ENCODE measurements at places on chromosomes 7 and 10. TPM values are rescaled to one million over a fixed set of nuclear protein-coding genes. Genes with fewer than 3 reads are reported as not detected.

The DPCD gene
- total RNA-seq = 36.3 TPM

The CHST12 gene
- total RNA-seq = 21.6 TPM

The RSPH10B gene
- total RNA-seq = not detected

The FXYD4 gene
- total RNA-seq = not detected

The WEE2 gene
- total RNA-seq = not detected

The TAS2R4 gene
- total RNA-seq = 0.88 TPM

The VWA2 gene
- not detected for total RNA-seq

The RNF32 gene
- total RNA-seq = 1.4 TPM

The PITX3 gene
- 1.3 TPM for total RNA-seq

The TMED4 gene
- total RNA-seq = 87.7 TPM

The NUTM2E gene
- 0.13 TPM for total RNA-seq

The HTRA1 gene
- total RNA-seq = 93.3 TPM

The SNX10 gene
- 0.26 TPM for total RNA-seq

The GPR37 gene
- total RNA-seq = 6.5 TPM

The IDI2 gene
- not detected for total RNA-seq

The CHAT gene
- not detected for total RNA-seq

The GSTO2 gene
- 18.4 TPM for total RNA-seq

The TBX20 gene
- total RNA-seq = 1.2 TPM

The ITGB8 gene
- total RNA-seq = 6.7 TPM

The CALHM1 gene
- not detected for total RNA-seq

The ABCB4 gene
- total RNA-seq = 2.5 TPM

The FBXO24 gene
- 0.65 TPM for total RNA-seq

The C10orf90 gene
- not detected for total RNA-seq

The C10orf95 gene
- total RNA-seq = not detected

The COG5 gene
- total RNA-seq = 29.8 TPM

The MUC12 gene
- total RNA-seq = not detected

The PAX4 gene
- total RNA-seq = not detected

The ADCYAP1R1 gene
- not detected for total RNA-seq

The ANKRD61 gene
- total RNA-seq = 0.39 TPM

The ADRB1 gene
- not detected for total RNA-seq

The NPY4R2 gene
- total RNA-seq = 0.13 TPM

The PVRIG gene
- not detected for total RNA-seq

The CALY gene
- 14.1 TPM for total RNA-seq

The SERPINE1 gene
- total RNA-seq = 3,652 TPM

The CAV2 gene
- 88.4 TPM for total RNA-seq

The MEOX2 gene
- 0.13 TPM for total RNA-seq

The RET gene
- total RNA-seq = 0.08 TPM

The ZPBP gene
- not detected for total RNA-seq

The NEURL1 gene
- total RNA-seq = not detected

Measured in epithelial cell of alveolus of lung (primary cell).